ENCODE measurements at places on chromosomes 5 and 9.
A peak's percentile ranks its signal among the peaks of the same experiment; 100 is the strongest.

DNA sequence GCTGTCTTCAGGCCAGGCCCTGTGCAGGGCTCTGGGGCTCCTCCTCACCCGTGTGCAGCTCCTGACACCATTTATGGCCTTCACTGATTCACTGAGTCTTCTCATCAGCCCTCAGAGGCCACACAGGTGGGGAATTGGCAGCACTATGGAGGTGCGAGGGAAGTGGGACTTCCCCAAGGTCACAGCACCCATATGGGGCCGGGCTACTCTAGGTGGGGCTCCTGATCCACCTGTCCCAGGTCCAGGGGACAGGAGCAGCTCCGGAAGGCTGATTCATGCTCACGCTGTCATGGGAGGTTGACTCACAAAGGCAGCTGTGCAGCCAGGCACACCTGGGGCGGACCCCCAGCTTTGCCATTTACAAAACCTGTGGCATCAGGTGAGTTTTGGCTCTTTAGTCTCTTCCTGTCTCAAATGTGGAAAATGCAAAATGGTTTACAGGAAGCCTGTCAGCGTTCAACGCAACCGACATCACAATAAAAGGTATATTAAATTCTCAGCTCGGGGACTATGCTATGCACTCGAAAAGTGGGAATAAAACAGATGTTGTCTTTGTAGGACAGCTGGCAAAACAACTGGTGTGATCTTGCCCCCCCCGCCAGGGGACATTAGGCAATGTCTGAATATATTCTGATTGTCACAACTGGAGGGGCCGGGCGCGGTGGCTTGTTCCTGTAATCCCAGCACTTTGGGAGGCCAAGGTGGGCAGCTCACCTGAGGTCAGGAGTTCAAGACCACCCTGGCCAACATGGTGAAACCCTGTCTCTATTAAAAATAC, 15.0 kb downstream of the NAIF1 start:
- no peak for ATAC-seq

DNA sequence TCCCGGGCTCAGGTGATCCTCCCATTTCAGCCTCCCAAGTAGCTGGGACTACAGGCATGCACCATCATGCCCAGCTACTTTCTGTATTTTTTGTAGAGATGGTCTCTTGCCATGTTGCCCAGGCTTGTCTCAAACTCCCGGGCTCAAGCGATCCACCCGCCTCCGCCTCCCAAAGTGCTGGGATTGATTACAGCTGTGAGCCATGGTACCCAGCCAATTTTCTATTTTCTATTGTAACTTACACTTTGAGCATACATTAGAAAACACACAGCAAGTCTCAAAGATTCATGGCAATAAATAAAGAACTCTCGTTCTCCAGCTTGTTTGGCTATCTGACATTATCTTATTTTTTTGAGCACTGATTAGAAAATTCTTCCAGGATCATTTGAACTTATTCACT, 228.7 kb downstream of the ADAMTS6 start:
- ATAC-seq, result no peak

DNA sequence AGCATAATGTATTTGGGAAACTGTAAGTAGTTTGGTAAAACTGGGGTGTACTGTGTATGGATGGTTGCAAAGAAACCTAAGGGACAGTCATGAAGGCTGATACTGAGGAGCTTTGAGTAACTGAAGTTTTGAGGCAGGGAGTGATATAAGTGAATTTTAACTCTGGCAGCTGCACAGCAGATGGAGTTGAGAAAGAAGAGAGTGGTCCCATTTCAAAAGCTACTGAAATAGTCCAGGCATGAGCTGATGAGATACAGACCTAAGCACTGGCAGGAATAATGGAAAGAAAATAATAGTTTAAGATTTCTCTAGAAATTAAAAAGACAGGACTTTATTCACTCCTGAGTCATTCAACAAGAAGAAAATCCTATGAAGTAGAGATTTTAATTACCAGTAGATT, 232.0 kb downstream of the CHSY3 start:
- no peak for ATAC-seq

GRCh38 chr9:133839822-133840329, 101.7 kb upstream of the SARDH start:
- ATAC-seq, result peak; percentile 25

DNA sequence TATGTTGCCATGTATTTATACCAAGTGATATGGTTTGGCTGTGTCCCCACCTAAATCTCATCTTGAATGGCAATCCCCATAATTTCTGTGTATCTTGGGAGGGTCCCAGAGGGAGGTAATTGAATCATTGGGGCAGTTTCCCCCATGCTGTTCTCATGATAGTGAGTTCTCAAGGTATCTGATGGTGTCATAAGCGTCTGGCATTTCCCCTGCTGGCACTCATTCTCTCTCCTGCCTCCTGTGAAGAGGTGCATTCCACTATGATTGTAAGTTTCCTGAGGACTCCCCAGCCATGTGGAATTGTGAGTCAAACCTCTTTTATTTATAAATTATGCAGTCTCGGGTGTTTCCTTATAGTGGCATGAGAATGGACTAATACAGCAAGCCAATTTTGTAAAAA, 140.8 kb upstream of the ADAMTSL1 start:
- no peak for ATAC-seq

- no peak for ATAC-seq
Observed at GRCh38 chr9:9924376-9924775, 688.4 kb downstream of the PTPRD start.

- no peak for ATAC-seq
Observed at GRCh38 chr9:109811876-109812275, 31.9 kb downstream of the PALM2AKAP2 start.

DNA sequence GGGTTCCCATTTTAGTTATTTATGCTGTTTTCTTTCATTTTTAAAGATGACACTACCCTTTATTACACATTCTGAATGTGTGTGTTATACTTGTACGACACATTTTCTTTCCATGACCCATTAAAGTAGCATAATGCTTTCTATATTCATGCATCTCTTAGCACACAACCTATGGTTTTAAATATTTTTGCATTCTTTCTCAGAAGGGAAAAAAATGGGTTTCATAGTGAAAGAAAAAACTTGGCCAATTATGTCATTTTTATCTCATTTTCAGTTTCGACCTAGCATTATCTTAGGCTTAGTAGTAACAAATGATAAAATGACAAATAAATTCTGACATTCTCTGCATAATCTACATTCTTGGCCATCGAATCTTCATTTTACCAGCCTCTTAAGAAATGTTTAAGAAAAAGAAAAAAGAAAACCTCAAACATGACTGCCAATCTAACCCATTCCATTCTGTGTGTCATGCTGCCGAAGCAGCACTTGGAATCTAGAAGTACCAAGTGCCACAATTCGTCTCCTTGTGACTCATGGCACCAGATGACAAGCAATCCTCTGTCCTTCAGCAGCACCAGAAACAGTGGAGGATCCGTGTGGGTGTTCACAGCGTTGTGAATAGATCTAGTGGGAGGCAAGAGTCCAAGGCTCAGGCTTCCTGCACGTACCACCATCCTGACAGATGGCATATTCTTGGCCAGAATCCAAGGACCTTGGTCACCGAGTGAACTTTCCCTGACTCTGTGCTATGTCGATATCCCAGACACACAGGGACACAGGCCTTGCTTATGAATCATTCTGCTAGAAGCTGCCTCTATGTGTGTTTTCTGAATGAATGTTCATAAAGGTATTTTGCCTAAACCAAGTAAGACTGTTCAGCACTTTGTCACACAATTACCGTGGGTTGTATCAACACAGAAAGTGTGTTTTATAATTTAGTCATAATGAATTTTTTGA, 502.7 kb downstream of the NR2F1-AS1 start:
- ATAC-seq, result peak; percentile 80

GRCh38 chr5:38783011-38783561, 62.7 kb upstream of the OSMR start:
- ATAC-seq, result peak; percentile 96

DNA sequence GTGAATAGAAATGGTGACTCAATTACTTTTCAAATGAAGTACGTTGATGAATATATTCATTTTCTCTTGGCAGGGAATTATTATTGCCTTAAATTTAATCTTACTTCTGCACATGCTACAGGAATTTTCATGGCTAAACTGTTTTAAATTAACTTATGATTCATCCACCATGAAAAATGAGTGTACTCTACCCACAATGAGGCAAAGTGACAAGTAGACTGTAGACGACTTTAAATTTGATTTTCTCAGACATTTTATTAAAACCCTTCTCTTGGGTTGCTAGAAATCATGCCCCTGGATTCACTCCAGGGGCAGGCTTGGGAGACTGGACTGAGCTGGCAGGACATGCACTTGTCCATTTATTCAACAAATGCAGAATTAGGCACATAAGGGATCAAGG, 23.5 kb upstream of the ERAP2 start:
- no peak for ATAC-seq

DNA sequence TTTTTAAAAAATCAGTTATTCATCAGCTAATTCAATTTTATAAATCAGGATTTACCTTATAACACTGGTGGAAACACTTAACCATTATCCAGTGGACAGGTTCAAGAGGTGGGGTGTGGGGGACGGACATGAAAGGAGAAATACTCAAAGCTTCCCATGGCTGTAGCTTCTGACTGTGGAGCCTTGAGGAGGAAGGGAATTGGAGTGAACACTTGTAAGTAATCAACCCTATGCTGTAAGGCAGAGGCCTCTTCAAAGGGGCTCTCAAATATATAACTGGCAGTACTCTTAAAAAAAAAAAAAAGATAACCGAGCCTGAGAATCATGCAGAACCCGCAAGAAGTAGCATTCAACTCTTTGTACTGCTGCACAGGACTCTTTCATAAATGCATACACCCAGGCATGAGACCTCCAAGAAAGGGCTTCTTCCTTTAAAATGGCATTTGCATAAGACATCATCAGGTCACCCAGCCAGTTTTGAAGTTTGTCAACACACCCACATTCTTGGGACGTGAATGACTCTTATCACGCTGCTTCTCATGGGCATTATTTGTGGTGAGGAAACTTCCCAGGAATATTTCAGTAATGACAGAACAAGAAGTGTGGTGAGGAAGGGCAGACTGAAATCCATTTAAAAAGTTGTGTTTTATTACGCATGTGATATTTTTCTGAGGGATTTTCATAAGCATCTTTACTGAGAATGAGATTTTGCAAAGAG, 8.1 kb downstream of the OSMR start:
- peak; percentile 36 for ATAC-seq

- ATAC-seq, result no peak
Observed at GRCh38 chr5:50710838-50711237, 44.4 kb downstream of the PARP8 start.

DNA sequence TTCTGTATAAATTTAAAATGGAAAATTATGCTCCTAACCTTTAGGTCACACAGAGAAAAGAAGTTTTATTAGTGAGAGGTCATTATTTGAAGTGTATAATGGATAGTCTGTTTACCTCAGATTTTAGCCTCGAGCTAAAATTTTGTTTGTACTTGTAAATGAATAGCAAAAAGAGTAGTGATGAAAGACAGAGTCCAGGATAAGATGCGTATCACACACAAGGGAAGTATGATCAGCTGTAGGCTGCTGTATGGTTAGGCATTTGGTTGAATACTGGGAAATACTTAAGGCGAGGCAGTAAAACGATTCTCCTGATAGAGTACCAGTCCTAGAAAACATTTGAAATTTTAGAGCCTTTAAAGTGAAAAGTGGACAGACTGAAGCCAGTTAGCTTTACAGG, 92.7 kb downstream of the FBXL7 start:
- ATAC-seq, result no peak

DNA sequence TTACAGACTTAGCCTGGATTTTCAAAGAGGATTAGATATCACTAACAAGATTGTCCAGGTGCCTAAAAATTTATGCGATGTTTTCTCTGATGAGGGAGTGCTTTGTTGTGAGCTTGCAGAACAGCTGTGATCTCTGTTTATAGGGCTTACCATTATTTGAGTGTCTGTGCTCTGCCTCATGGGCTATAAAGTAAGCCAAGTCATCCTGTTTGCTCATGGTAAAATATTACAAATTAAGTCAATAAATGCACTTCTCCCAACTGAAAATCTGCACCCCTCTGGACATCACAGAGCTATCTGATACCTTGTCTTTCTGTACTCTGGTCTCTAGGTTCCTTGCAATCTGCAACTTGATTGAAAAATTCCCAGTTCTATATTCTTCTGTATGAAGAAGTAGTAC, 293.4 kb upstream of the ACTBL2 start:
- no peak for ATAC-seq

- ATAC-seq, result peak; percentile 7
Observed at GRCh38 chr5:148653836-148654781, at the start of gene HTR4. TSS of gene HTR4 (minus strand) at chr5:148654527. CDS start at chr5:148637014, 17,513 bp downstream.

DNA sequence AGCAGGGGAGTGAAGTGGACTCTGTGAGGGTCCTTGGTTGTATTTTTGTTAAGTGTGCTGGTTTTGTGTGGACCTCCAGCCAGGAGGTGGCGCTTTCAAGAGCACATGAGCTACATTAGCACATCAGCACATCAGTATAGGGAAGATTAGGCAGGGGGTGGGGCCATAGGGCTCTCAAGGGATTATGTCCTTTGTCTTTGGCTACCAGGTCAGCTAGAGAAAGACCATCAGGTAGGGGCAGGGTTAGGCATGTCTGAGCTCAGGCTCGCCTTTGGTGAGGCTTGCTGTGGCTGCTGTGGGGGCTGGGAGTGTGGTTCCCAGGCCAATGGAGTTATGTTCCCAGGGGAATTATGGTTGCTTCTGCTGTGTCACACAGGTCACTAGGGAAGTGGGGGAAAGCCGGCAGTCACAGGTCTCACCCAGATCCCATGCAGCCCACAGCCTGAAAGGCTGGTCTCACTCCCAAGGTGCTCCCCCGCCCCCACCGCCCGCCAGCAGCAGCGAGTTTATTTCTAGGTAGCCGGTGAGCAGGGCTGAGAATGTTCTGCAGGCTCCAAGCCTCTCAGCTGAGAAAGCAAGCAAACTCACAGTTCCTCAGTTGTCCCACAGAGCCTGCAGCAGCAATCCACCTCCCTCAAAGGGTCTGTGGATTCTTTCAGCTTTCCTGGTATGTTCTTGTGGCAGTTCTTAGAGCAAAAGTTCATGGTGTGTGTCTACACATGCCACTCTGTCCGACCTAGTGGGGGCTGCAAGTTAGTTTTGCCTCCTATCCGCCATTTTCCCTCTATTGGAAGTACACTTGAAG, 13.7 kb downstream of the OR1J1 start:
- no peak for ATAC-seq

- ATAC-seq, result no peak
Observed at GRCh38 chr9:10773136-10773535, 160.3 kb upstream of the PTPRD start.

DNA sequence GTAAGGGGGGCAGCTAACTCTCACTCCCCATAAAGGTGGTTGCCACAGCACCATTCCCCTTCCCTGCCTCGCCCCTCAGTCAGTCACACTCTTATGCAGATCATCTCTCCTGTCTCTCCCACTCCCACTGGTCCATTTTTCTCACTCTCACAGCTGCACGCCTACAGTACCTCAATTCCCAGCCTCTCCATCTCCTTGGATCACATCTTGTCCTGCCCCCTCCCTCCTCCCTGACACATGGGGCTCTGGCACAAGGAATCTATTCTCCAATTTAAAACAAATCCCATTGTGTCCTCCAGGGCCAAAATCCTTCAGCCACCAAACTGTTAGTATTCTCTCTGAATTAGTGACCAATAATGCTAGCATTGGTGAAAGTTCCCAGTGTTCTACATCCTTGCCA, 114.4 kb downstream of the AUH start:
- no peak for ATAC-seq

- no peak for ATAC-seq
Observed at GRCh38 chr9:120944948-120945347, 18.4 kb upstream of the TRAF1 start.

GRCh38 chr5:26329562-26330189, 708.7 kb downstream of the CDH9 start:
- no peak for ATAC-seq

Data from gastroesophageal sphincter (tissue), 4 donors.